Neuronal stem cell (in vitro differentiated cells): ENCODE measurements at places on chromosomes 7 and 10.

DNA sequence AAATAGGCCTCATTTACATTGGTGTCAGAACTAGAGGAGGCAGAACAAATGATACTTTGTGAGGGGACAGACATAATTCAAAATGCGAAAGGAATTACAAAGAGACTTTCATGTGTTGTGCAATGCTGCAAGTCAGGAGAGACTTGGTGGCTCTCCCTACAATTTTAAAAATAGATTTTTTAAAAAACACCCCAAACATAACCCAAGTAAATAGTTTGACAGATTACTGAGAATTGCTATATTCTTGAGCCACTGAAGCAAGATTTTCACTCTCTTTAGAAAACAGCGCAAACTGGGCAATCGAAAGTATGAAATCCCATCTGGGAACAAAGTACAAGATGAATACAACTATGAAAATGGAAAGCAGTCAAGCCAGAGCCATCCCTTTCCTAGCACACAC is 126.3 kb upstream of the NPY start:
- no peak for DNase-seq

GRCh38 chr10:92857904-92858514 is 9.7 kb downstream of the EXOC6 start:
- no peak for DNase-seq

DNA sequence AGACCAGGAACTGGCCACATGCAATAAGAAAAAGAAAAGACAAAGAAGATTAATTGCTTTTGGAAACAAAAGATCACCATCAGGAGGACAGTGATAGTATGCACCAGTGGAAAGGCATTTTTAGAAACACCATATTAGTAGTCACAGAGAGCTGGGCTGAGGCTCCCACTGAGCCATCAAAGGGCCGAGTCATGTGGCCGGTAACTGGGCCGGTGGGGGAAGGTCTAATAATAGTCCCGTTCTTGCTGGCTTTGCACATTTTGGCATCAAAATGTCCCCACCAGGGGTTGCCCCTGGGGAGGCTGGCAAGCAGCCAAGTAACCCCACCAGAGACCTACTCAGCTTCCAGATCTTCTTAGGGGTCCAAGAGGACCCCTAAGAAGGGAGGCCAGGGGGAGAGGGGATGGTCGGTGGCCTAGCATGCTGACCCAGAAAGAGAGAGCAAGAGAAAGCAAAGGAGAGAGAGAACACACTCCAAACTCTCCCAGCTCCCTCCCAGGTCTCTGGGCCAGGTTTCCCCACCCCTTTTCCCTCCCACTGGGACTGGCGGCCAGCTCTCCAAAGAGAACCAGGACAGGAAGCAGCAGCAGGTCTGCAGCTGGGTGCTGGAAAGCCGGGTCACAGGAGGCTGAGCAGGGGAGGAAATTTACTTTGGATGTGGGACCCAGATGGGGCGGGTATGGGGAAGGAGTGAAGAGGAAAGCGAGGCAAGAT is 70.2 kb upstream of the FGFR2 start:
- DNase-seq, result no peak

- no peak for DNase-seq
These were observed 2.1 kb upstream of the CCDC126 start for GRCh38 chr7:23594879-23595604.

- DNase-seq, result no peak
These were observed 152.3 kb downstream of the SDK1 start for GRCh38 chr7:3453398-3453797.

DNA sequence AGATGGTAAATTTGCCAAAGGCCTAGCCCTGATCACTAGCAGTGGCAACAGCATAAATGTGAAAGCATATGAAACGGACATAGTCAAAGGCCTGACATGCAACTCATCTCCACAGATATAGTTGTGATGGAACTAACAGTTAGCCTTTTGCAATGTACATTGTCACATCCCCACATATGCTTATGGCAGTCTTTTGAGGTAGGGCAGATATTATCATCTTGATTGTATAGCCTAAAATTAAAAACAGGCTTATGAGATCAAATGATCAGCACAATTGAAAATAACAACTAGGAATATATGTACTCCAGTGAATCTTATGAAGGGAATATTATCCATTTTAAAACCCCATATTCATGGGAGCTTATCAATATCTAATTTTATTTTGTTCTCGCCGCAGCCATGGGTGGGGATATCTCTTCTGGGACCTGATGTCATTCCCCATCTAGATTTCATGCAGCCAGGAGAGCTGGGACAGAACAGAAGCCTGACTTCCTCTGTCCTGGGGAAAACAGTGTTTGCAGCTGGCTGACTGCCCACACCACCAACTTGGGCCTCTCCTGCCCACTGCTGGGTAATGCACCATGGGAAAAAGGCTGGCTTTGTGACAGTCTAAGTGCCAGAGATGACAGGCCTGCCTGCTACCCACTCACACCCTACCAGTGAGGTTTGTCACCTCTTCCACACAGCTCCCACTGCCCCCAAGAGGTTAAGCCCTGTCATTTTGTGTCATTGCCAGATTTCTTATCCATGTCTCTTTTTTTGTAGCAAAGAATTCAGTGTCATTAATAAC is 180.2 kb upstream of the FZD1 start:
- no peak for DNase-seq

DNA sequence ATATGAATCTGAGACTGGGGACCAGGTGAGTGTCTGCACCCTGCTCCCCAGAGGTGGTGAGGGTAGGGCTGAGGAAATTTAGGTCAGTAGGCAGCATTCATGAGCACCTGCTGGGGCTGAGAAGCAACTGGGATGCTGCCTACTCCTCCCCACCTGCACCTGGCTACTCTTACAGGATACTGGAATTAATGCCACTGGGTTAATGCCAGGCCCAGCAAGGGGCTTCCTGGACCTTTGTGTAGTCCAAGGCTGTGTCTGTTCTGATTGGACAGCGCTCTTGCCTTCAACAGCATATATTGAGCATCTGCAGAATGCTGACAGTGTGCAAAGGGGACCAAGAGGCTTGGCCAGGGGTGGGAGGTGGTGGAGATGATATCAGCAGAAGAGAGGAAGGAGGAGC is 32.1 kb downstream of the ADCYAP1R1 start:
- no peak for DNase-seq

GRCh38 chr7:139071680-139072079 is 35.8 kb upstream of the ZC3HAV1L start:
- DNase-seq, result no peak

- DNase-seq, result no peak
These were observed 325.8 kb upstream of the MGMT start for GRCh38 chr10:129140921-129141885.

DNA sequence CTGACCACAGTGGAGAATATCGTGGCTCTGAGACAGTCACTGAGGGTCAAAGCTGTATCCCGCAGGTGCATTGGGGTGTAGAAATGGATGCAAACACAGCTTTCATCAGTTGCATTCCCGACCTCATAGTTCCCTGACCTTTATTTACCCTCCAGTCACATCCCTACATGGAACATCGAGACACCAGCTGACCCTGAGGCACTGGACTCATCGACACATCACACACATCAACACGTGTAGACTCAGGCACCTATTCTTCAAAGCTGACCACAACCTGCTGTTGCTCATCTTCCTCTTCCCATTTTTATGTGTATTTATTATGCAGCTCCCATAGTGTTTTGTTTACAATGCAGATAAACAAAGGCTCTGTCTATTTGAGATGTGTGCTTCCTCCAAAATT is 396.9 kb upstream of the NRP1 start:
- DNase-seq, result no peak

DNA sequence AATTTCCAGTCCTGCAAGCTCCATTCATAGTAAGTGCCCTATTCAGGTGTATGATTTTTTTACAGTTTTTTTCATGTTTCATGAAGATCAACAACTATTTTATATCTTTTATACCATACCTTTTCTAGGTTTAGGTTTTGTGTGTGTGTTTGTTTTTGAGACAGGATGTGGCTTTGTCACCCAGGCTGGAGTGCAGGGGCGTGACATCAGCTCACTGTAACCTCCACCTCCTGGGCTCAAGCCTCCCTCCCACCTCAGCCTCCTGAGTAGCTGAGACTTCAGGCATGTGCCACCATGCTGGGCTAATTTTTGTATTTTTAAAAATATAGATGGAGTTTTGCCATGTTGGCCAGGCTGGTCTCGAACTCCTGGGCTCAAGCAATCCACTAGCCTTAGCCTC is 35.0 kb downstream of the ARMH3 start:
- DNase-seq, result no peak

DNA sequence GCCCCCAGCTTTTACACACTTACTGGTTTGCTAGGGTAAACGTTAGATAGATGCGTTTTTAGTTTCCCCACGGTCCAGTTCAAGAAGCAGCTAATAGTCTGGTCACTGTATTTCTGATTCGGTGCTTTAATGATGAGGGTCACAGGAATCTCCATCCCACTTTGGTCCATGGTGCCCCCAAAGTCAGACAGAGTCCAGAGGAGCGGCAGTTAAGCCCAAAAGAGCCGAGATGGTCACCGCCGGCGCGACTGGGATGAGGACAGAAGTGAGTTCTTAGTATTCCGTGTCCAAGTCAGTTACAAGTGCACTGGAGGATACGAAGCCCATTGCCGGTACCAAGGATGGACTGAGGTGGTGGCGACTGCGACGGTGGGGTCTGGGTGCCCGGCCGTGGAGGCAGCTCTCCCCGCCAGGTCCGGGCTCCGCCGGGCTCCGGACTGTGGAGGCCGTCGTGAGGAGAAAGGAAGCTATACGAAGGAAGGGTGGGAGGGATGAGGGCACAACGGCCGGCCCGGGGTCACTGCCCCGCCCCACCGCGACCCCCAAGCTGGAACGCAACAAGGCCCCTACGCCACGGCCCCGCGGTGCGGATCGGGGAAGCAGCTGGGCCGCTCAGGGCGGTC is 663 bp downstream of the HERPUD2 start:
- no peak for DNase-seq

- DNase-seq, result no peak
These were observed 47.5 kb upstream of the ADGRA1 start for GRCh38 chr10:133040198-133040597.

DNA sequence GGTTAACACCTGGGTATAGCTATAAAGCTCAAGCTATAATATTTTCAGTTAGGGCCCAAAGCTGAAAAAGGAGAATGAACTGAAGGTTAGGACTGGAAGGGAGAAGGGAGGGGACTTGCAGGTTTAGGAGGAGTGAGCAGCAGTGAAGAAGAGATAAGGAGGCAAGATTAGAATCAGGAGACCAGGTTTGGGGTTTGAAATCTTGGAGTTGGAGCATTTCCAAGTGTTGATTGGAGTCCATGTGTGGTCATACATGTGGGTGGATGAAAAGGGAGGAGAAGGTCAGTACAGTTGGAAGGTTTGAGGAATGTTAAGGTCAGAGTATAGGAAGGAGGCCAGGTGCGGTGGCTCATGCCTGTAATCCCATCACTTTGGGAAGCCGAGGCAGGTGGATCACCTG is 8.6 kb upstream of the ANLN start:
- no peak for DNase-seq

- DNase-seq, result no peak
These were observed 125.8 kb downstream of the TPST1 start for GRCh38 chr7:66330961-66331360.

GRCh38 chr7:92635538-92635937 is 45.3 kb upstream of the FAM133B start:
- no peak for DNase-seq

GRCh38 chr10:107834706-107835105 is 670.2 kb upstream of the SORCS1 start:
- DNase-seq, result no peak

GRCh38 chr7:84675633-84676034 is 481.0 kb upstream of the SEMA3A start:
- DNase-seq, result no peak
